Kidney epithelial cell (primary cell): ENCODE measurements at places on chromosomes 7 and 10. TPM values are rescaled to one million over a fixed set of nuclear protein-coding genes. Genes with fewer than 3 reads are reported as not detected.

GRCh38 chr7:72182036-72182435, 230.1 kb downstream of the CALN1 start:
- DNase-seq: no peak

GRCh38 chr7:18345641-18346234, 149.8 kb upstream of the HDAC9 start:
- DNase-seq: no peak

DNA sequence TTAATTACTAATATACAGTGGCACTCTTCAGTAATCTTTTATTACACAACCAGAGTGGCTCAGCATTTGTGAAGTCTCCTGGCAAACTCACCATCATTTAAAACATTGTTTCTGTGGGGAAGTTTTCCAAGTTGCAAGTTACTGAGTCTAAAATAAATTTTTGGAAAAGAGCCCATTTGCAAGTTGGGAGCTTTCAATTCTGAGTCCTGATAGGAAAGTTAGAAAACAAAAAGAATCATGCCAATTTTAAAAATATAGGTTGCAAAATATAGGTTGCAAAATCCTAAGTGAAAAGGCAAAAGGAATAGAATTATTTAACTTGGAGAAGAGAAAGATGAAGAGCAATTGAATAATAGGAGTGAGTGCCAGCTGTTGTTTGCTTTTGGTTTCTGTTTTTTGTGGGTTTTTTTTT, 378.8 kb upstream of the C7orf33 start:
- no peak for DNase-seq

DNA sequence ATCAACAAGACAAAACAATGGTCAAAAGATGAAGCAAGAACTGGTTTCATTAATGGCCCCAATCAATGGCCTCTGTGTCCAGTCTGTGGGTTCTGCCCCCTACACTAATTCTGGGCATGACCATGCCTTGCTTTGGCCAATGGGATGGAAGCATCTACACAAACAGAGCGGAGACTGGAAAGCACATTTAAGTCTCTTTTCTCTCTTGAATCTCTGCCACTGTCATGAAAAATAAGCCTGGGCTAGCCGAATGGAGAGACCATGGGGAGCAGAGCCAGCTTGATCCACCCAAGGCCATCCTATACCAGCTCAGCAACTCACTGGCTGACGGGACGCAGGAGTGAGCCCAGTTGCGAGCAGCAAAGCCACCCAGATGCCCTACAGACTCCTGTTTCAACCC, 30.9 kb downstream of the ANKRD16 start:
- no peak for DNase-seq

The ODAD2 gene
- total RNA-seq: 1.3 and 1.8 TPM in 2 replicates

- DNase-seq: no peak
These were observed 64.9 kb downstream of the CREM start for GRCh38 chr10:35191523-35191922.

The ADCY1 gene
- 5.8 and 6.6 TPM in 2 replicates for total RNA-seq

The TM9SF3 gene
- total RNA-seq: 77.6 and 78.5 TPM in 2 replicates

- no peak for DNase-seq
These were observed 10.0 kb upstream of the TLX1 start for GRCh38 chr10:101120884-101121653.

DNA sequence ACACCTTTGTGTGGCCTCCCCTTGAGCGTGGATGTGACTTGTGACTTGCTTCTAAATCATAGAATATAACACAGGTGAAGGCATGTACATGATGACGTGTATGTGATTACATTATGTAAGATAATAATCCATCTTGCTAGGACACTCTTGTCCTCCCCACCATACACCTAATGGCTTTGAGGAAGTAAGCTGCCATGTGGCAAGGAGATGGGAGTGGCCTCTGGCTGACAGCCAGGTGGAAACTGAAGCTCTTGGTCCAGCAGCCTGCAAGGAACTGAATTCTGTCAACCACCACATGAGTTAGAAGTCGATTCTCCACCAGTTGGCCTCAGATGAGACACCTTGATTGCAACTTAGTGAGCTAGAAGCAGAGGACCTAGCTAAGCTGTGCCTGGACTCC, 67.4 kb upstream of the ELN start:
- no peak for DNase-seq

The CCDC136 gene
- total RNA-seq: 7.1 and 7.2 TPM in 2 replicates

DNA sequence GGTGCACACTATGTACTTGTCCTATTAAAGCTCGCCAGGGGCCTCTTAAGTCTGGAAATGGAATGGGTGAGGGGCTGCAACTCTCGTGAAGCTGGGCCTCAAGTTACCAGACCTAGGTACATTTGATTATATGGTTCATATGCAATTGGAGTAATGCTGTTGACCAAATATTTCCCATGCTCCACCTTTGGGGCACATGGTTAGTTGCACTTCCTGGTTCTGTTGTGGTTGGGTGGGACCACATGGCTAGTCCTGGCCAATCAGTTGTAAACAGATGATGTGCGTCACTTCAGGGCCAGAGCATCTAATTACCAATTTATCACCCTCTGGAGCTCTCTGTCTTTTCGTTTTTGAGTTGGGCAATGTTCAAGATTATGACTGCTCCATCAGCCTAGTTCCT, 39.5 kb upstream of the OPN4 start:
- DNase-seq: no peak

The TAS2R41 gene
- total RNA-seq: not detected in 2 replicates

GRCh38 chr7:75531359-75531821, 39.3 kb downstream of the SPDYE5 start:
- DNase-seq: no peak

DNA sequence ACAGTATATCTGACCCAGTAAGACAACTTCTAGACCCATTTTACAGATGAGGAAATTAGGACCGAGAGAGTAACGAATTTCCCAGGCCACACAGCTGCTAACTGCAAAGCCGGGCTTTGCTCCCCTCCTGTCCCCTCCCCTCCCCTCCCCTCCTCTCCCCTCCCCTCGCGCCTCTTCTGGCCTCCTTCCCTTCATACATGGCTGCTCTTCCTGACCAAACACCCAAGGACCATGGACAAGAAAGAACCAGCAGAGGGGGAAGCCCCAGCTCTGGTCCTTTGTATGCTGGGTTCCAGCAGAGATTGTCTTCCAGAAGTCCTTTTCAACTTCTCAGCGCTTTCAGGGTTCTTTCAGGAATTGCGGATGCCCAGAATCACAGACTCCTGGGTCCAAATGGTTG, 3.6 kb upstream of the TMEM72 start:
- DNase-seq: no peak

The CRHR2 gene
- not detected in 2 replicates for total RNA-seq

The PON1 gene
- not detected in 2 replicates for total RNA-seq

- no peak for DNase-seq
These were observed 45.7 kb upstream of the SLC39A12 start for GRCh38 chr10:17906002-17906401.

GRCh38 chr7:76151932-76152331, 49.8 kb upstream of the SRRM3 start:
- no peak for DNase-seq

DNA sequence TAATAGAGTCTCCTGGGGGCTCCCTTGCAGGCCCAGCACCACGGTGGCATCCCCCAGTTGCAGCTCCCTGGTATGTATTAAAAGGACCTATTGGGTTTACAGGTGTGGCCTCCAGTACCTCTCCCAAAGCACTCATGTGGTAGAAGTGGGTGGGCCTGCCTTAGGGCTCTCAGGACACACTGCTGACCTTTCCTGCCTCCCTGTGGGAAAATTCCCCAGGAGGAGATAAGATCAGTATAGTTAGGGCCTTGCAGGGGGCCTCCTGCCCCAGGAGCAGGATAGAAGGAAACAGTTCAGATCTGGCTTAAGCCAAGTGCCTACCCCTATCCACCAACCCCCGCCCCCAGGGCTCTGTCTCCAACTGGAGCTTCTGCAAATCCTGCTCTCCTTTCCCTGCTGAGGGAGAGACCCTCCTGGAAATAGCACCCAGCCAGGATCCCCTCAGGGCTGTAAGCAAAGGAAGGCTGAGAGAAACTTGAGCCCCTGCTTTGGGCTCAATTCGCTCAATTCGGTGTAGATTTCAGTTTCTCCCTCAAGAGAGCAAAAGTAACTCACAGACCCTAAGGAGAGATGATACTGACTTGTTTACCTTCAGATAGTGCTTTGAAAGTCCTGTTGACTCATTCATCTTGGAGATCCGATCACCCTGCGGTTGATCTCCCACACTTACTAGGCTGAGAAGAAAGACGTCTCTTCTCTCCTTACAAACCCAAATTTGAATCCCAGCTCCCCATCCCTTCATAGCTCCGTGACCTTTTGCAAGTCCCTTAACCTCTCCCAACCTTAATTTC, 130.6 kb downstream of the WDR11 start:
- DNase-seq: no peak

GRCh38 chr10:71383972-71384687, 12.6 kb upstream of the CDH23 start:
- no peak for DNase-seq

DNA sequence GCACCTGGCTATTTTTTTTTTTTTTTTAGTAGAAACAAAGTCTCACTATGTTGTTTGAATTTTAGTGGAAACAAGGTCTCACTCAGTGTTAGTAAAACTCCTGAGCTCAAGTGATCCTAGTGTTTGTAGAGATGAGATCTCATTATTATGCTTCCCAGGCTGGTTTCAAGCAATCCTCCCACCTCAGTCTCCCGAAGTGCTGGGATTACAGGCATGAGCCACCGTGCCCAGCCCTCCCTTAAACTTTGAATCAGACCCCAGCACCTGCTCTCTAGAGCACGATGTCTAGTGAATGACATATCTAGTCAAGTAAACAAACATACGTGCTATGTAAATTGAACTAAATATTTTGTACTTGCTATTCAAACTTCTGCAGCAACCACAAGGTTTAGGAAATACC, 105.6 kb upstream of the MYO3A start:
- DNase-seq: no peak
